ENCODE measurements at places on chromosomes 13 and 19.

DNA sequence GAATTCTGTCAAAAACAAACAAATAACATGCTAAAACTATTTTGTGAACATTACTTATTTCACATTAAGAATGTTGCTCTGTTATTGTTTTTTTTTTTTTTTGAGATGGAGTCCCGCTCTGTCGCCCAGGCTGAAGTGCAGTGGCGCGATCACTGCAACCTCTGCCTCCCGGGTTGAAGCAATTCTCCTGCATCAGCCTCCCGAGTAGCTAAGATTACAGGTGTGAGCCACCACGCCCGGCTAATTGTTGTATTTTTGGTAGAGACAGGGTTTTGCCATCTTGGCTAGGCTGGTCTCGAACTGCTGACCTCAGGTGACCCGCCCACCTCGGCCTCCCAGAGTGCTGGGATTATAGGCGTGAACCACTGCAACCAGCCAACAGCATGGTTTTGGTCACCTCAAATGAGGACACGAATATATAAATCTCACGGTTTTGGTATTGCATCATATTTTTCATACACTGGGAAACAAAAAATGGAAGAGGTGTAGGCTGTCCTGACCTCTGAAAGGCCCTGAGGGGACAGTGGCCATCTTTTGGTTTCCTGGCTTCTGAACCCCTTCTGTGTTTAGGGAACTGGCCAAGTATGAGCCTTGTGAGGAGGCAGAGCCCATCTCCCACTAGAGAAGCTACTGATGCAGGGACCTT is 25.5 kb downstream of the GPR42 start:
- no peak for DNase-seq

DNA sequence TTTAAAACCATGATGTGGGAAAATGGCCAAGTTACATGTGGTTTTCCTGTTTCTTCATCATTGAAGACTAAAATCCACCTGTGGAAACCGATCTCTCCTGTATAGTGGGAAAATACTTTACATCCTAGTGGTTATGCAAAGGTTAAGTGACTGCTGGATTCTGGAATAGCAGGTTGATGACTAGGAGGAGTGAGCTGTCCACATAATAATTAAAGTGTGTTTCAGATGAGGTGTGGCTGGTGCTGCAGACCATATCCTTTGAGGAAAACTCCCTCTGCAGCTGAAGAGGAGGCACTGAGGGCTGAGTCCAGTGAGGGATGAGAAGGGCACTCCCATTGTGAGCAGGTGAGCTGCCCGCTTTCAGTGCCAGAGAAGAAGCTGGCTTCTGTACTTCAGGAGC is 43.2 kb downstream of the DCLK1 start:
- no peak for DNase-seq

DNA sequence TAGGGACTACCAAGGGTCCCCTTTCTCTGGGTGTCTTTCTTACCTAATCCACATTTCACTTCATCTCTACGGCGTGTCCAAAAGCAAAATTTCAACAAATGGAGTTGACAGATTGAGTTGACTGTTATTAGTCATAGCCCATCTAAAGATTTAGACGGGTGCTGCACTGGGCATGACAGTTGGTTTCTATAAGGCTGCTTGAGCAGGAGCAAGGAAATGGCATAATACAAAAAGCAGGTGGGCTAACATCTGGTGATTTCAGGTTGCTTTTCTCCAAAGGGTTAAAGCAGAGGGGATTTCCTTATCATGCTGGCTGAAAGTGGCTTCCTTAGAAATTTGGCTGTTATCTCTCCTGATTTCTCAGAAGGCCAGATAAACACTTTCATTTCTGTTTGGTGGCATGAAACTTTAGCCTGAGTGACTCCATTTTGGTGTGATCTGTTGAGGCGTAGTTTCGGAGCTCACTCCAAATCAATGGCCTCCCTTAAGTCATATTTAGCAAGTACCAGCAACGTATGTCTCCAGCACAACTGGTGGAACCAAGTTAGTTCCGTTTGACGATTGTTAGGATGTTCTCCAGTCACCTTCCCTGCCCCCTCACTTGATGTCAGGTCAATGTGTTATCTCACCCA is 440.4 kb downstream of the FGF9 start:
- no peak for DNase-seq

GRCh38 chr19:867301-867793 is 7.9 kb downstream of the CFD start:
- DNase-seq = no peak

- no peak for DNase-seq
Observed at GRCh38 chr19:39400061-39400460, 6.6 kb upstream of the ZFP36 start.

GRCh38 chr19:3557461-3558248 is at the start of gene MFSD12:
TSS of gene MFSD12 (minus strand) at chr19:3557586. CDS start at chr19:3557403, 183 bp downstream.
- peak; percentile 76 for DNase-seq

DNA sequence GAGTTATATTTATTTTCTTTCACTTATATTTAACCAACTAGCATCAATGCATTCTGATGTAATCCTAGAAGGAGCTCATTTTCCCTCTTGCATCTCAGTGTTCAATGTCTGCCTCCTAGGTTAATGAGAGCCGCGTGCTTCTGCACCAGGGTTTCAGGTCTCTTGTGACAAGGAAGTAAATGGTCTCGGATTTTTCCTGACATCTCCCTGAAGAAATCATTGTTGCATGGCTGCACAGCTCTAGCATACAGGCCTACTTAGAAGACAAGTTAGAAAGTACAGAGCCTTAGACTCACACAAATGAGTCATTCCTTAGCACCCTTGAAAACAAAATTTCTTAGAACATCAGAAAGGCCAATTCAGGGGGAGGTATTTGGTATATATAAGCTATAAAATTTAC is 57.2 kb upstream of the KLF12 start:
- no peak for DNase-seq
